Hepatocyte (in vitro differentiated cells): ENCODE measurements at places on chromosomes 16 and 17. TPM values are rescaled to one million over a fixed set of nuclear protein-coding genes. Genes with fewer than 3 reads are reported as not detected.

Gene FBF1
- 3.0 and 6.1 TPM in 2 replicates for total RNA-seq

Gene ZG16
- 2.1 and 3.0 TPM in 2 replicates for total RNA-seq

Gene ZNF423
- total RNA-seq, result 7.6 and 11.8 TPM in 2 replicates

Gene KLHL10
- 0.43 TPM in 1 of 2 replicates, not detected in the other for total RNA-seq

Gene GP1BA
- not detected in 2 replicates for total RNA-seq

Gene MAPT
- 0.24 and 0.37 TPM in 2 replicates for total RNA-seq

Gene FN3K
- 4.0 and 17.3 TPM in 2 replicates for total RNA-seq

Gene TMEM238L
- total RNA-seq, result 1.0 and 1.3 TPM in 2 replicates

Gene KCNJ12
- total RNA-seq, result 0.73 and 0.88 TPM in 2 replicates

Gene PLCD3
- 49.2 and 69.7 TPM in 2 replicates for total RNA-seq

Gene TPSG1
- 0.67 and 1.3 TPM in 2 replicates for total RNA-seq

Gene BCAR1
- 73.2 and 77.3 TPM in 2 replicates for total RNA-seq

- peaks cover 17% of the 10 kb centered on the region for H3K4me1 ChIP-seq
- H3K4me3 ChIP-seq, result no peak overlapping the region
- H3K27me3 ChIP-seq, result peaks cover 20% of the 10 kb centered on the region
- peak overlapping the region; percentile 59 for H3K27ac ChIP-seq
These were observed 129.8 kb downstream of the NTN1 start for GRCh38 chr17:9151091-9151490.

- H3K27me3 ChIP-seq, result no peaks in the 10 kb centered on the region
- peaks cover 30% of the 10 kb centered on the region for H3K4me1 ChIP-seq
- no peaks in the 10 kb centered on the region for H3K36me3 ChIP-seq
- DNase-seq, result no peak
- peak overlapping the region; percentile 47 for H3K27ac ChIP-seq
These were observed 115.8 kb downstream of the MSI2 start for GRCh38 chr17:57372156-57372555.

- H3K4me1 ChIP-seq, result peaks cover 55% of the 10 kb centered on the region
- no peak overlapping the region for H3K4me3 ChIP-seq
- DNase-seq, result peak; percentile 63
- peak overlapping the region; percentile 93 for H3K27ac ChIP-seq
These were observed 14.1 kb downstream of the NXN start for GRCh38 chr17:965311-965989.

DNA sequence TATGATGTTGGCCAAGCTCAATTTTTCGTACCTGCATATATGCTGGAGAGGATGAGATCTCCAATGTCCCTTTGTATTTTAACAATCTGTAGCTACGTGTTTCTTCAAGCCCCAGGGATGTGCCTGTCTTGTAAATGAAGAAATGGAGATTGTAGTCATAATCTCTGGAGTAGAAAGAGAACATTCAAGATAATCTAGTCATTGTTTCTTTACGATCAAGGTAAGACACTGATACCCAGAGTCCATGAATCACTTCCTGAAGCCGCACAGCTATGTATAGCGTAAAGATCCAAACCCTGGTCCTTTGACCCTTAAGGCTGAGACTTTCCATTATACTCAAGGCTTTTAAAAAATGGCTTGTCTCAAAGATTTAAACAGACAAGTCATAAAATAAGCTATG is 205.5 kb downstream of the HS3ST3B1 start:
- no peaks in the 10 kb centered on the region for H3K27me3 ChIP-seq
- H3K27ac ChIP-seq, result no peak overlapping the region
- H3K4me3 ChIP-seq, result no peak overlapping the region
- no peak for DNase-seq

- no peaks in the 10 kb centered on the region for H3K27me3 ChIP-seq
- H3K27ac ChIP-seq, result no peak overlapping the region
- no peaks in the 10 kb centered on the region for H3K4me1 ChIP-seq
These were observed 665.6 kb upstream of the EEF2KMT start for GRCh38 chr16:5763176-5763575.

GRCh38 chr17:43464046-43464445 is 19.7 kb upstream of the DHX8 start:
- no peak overlapping the region for H3K27ac ChIP-seq
- H3K4me3 ChIP-seq, result no peak overlapping the region
- no peaks in the 10 kb centered on the region for H3K27me3 ChIP-seq

GRCh38 chr16:76183647-76184046 is 93.6 kb upstream of the CNTNAP4 start:
- H3K27ac ChIP-seq, result no peak overlapping the region
- DNase-seq, result no peak
- no peaks in the 10 kb centered on the region for H3K27me3 ChIP-seq
- H3K4me1 ChIP-seq, result no peaks in the 10 kb centered on the region
- H3K4me3 ChIP-seq, result no peak overlapping the region
- H3K36me3 ChIP-seq, result no peaks in the 10 kb centered on the region

- H3K4me3 ChIP-seq, result no peak overlapping the region
- no peaks in the 10 kb centered on the region for H3K4me1 ChIP-seq
- DNase-seq, result no peak
- no peaks in the 10 kb centered on the region for H3K36me3 ChIP-seq
These were observed 9.4 kb upstream of the CPSF4L start for GRCh38 chr17:73271072-73271471.

GRCh38 chr17:38636054-38636453 is 30.3 kb upstream of the SRCIN1 start:
- H3K27ac ChIP-seq, result no peak overlapping the region
- no peak for DNase-seq
- H3K4me3 ChIP-seq, result no peak overlapping the region

DNA sequence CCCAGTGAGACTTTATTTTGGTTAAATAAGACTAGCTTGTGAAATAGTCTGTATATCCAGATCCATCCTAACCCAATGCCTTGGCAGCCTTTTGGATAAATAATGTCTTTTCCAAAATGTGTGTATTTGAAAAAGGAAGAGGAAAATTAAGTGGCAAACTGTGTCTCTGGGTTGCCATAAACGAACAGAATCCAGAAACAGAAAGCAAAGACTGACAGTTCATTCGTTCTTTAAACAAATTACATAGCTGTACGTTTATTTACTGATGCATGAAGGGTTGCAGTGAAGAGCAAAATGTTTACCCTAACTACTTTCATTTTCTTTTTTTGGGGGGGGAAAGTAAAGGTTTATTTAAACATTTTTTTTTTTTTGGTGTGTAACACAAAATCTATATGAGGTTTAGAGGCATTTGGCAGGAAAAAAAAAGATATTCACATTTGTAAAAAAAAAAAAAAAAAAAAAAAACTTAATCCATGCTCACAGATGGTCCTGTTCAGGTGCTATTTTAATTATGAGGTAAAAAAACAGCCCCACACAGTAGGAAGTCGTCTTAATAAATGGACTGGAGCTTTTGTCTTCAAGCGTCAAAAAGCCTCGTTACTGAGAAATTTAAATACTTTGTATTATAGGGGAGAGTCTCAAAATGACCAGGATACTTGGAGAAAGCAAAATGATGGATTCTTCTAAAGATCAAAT is 245.9 kb downstream of the FTO start:
- H3K4me3 ChIP-seq, result no peak overlapping the region
- H3K27me3 ChIP-seq, result no peaks in the 10 kb centered on the region
- no peak for DNase-seq
- no peak overlapping the region for H3K27ac ChIP-seq
- peaks cover 6% of the 10 kb centered on the region for H3K4me1 ChIP-seq

GRCh38 chr16:57667526-57668262 is 412 bp upstream of the ADGRG3 start:
- no peak overlapping the region for H3K4me3 ChIP-seq
- no peak overlapping the region for H3K27ac ChIP-seq
- no peaks in the 10 kb centered on the region for H3K4me1 ChIP-seq
- no peak for DNase-seq
- H3K27me3 ChIP-seq, result no peaks in the 10 kb centered on the region
- no peaks in the 10 kb centered on the region for H3K36me3 ChIP-seq

DNA sequence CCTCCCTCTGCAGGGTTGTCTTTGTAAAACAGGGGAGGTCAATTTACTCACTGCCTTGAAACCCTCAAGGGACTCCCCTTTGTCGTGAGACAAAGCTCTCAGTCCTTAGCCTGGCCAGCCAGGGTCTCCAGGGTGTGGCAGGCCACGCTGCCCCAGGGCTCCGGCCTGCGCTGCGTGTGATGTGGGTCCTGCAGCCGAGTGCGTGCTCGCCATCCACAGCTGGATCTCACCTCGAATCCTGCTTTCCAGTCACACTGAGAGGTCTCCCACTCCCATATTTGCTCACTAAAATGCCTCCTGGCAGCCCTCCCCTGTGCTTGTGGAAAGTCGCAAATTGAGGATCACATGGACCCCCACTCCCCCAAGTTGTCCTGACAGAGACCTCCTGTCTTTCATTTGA is 10.0 kb upstream of the CLEC18C start:
- H3K4me3 ChIP-seq, result no peak overlapping the region
- H3K27me3 ChIP-seq, result no peaks in the 10 kb centered on the region
- H3K36me3 ChIP-seq, result no peaks in the 10 kb centered on the region

DNA sequence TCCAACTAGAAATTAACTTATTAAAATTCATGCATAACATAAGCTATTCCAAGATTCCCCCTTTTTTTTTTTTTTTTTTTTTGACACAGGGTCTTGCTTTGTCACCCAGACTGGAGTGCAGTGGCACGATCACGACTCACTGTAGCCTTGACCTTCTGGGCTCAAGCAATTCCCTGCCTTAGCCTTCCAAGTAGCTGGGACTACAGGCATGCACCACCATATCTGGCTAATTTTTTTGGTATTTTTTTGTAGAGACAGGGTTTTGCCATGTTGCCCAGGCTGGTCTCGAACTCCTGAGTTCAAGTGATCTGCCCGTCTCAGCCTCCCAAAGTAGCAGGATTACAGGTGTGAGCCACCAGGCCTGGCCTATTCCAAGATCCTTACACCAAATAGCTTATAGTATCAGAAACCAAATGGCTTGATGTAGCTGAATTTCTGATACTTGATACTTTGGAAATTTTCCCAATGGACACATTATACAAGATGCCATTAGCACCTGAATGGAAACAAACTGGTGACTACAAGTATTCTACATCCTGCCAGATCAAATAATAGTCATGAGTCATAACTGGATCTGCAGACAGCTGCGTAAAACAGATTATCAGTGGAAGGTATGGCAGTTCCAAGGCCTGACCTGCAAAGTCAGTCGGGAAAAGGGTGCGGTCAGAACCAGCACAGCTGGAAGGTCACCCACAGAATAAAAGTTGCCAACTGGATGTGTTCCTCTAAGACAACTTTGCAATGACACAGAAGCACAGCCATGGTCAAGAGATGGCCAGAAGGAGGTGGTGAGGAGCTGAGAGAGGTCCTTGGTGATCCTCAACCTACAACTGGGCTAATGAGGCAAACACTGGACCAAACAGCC is 14.5 kb downstream of the TUBG1 start:
- H3K27me3 ChIP-seq, result no peaks in the 10 kb centered on the region
- DNase-seq, result peak; percentile 23
- H3K36me3 ChIP-seq, result no peaks in the 10 kb centered on the region
- no peak overlapping the region for H3K4me3 ChIP-seq
- no peak overlapping the region for H3K27ac ChIP-seq

- no peak for DNase-seq
- no peak overlapping the region for H3K4me3 ChIP-seq
- H3K36me3 ChIP-seq, result no peaks in the 10 kb centered on the region
- no peaks in the 10 kb centered on the region for H3K27me3 ChIP-seq
- H3K4me1 ChIP-seq, result no peaks in the 10 kb centered on the region
These were observed 101.8 kb upstream of the CDH8 start for GRCh38 chr16:62137996-62138395.

- no peaks in the 10 kb centered on the region for H3K4me1 ChIP-seq
- H3K27ac ChIP-seq, result no peak overlapping the region
- H3K36me3 ChIP-seq, result no peaks in the 10 kb centered on the region
- no peak for DNase-seq
- no peak overlapping the region for H3K4me3 ChIP-seq
- peaks cover 74% of the 10 kb centered on the region for H3K27me3 ChIP-seq
These were observed 245.7 kb downstream of the FOXL1 start for GRCh38 chr16:86823888-86824671.

GRCh38 chr16:54288835-54289241 is 2.3 kb upstream of the IRX3 start:
- DNase-seq, result no peak
- H3K36me3 ChIP-seq, result no peaks in the 10 kb centered on the region
- no peak overlapping the region for H3K27ac ChIP-seq
- no peak overlapping the region for H3K4me3 ChIP-seq
- peaks cover 89% of the 10 kb centered on the region for H3K27me3 ChIP-seq
- peaks cover 31% of the 10 kb centered on the region for H3K4me1 ChIP-seq

DNA sequence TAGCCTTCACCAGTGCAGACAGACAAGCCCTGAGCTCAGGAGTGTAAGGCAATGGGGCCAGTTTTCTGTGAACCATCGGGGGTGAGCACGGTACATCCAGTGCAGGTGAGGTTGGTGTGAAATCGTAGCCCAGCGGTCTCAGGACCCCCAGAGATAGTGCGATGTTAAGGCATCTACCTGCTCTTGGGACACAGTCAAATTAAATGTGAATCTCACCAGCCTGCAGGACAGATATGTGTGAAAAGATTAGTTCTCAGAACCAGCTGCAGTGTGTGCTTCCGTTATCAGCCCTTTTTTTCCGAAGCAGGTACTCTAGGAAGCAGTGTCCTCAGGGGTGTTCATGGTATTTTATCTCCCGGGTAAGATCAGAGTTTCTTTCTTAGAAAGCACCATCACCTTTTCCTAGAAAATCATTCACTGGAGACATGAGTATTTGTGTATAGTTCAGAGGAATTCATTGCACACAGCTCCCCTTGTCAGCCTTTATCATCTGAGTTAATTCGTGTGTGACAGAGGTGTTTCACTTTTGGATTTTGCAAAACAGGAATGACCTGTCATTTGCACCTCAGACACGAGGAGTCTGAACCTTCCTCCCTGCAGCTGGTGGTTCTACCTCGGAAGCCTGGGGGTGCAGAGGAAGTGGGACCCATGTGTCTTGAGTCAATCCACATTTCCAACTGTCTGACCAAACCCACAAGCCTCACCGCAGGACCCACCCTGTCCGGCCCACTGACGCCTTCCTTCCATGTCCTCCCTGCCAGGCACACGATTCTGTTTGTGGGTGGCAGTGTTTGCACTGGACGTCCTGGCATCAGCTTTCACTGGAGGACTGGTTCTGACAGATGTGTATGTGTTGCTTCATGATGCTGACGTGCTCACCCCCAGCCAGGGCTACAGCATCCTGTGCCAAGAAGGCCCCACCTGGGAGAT is 107.8 kb downstream of the CLEC16A start:
- H3K27me3 ChIP-seq, result no peaks in the 10 kb centered on the region
- no peak overlapping the region for H3K4me3 ChIP-seq
- no peaks in the 10 kb centered on the region for H3K36me3 ChIP-seq
- no peak for DNase-seq
- no peak overlapping the region for H3K27ac ChIP-seq

GRCh38 chr17:35174835-35175334 is 19.3 kb downstream of the SLC35G3 start:
- H3K4me3 ChIP-seq, result no peak overlapping the region
- peaks cover 3% of the 10 kb centered on the region for H3K27me3 ChIP-seq
- no peaks in the 10 kb centered on the region for H3K4me1 ChIP-seq

DNA sequence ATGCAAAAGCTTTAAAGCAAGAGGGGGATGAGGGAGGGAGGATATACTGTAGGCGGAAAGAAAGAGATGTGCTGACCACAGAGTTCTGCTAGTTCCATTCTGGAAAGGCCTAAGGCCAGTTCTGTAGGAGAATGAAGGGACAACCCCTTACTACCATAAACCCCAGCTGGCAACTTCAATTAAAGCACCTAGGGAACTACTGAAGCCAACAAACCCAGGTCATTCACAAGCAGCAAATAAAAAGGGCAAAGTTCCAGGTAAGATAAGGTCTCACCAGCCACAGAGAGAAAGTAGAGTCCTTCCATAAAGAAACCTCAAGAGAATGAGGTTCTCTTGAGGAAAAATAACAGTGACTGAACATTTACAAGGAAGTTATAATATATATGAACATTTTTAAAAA is 12.8 kb downstream of the TERF2 start:
- no peaks in the 10 kb centered on the region for H3K27me3 ChIP-seq
- H3K27ac ChIP-seq, result no peak overlapping the region
- DNase-seq, result peak; percentile 54
- H3K4me3 ChIP-seq, result no peak overlapping the region
